Stimulated activated memory B cell treated with anti-CD40 and anti-IgM and Interleukin-4, amounts not matched to agents 10 μg/mL and 1 μg/mL and 100 μg/mL, for 72 hours (primary cell): ENCODE measurements at places on chromosomes 6 and 20.

GRCh38 chr6:156877126-156877863, 100.1 kb downstream of the ARID1B start:
- ATAC-seq, result no peak

DNA sequence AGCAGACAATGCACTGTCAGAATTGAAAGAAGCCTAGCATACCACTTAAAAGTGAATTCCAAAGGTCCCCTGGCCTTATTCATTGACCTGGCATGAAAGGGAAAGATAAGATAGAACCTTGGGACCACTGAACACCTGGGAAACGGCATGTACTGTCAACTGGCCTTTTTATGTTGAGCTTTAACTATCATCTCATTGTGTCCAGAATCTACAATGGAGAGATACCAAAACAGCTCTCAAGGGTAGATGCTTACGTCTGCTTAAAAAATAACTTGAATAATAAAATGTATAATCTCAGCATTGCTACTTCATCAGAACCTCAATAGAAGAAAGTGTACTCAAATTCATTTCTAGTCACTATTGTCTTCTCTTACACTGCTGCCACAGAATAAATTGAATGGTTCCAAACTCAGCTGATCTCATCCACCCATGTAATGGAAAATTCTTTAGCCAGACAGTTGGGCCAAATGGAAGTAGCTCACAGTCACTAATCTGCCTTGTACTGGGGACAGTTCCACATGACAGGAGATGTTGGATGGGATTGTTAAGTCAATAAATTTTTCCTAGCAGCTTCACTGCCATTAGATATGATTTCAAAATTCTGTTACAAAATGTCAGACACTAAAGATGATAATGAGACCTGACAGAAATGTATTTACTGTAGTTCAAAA, 93.8 kb downstream of the MLIP start:
- no peak for ATAC-seq

DNA sequence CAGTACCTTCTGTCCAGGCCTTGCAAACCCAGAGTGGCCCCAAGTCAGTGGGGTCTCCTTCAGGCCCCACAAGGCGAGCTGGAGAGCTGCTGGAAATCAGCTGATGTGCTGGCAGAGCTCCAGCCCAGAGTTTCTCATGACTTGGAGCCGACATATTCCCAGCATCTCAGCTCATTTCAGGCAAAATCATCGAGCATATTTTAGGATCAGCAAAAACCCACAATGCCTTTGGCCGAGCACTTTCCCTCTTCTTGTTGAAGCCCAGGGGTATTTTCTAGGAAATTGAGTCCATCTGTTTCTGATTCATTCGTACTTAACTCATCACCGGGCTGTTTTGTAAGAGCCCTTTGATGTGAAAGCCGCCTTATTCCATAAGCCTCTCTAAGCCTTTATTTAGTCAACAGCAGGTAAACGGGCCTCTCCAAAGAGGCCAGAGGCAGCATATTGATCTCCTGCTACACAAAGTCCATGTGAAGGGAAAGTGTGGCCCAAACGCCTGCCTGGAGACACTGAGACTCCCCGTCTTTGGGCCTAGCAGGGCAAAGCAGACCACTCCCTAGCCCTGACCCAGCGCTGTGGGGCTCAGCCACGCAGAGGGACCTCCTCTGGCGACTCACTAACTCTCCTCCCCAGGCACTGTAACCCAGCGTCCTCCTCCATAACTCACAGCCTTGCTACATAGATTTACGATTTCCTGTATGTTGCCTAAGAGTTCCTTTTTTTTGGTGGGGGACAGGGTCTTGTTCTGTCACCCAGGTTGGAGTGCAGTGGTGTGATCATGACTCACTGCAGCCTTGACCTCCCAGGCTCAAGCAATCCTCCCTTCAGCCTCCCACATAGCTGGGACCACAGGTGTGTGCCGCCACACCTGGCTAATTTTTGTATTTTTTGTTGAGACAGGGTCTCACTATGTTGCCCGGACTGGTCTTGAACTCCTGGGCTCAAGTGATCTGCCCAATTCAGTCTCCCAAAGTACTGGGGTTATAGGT, 12.1 kb upstream of the C20orf203 start:
- ATAC-seq, result no peak

GRCh38 chr6:6908121-6908520, 199.6 kb upstream of the RREB1 start:
- ATAC-seq, result no peak

GRCh38 chr6:106556368-106556960, 72.8 kb downstream of the RTN4IP1 start:
- no peak for ATAC-seq

- ATAC-seq, result no peak
Measured at GRCh38 chr6:55499591-55499990, 79.4 kb downstream of the HMGCLL1 start.

DNA sequence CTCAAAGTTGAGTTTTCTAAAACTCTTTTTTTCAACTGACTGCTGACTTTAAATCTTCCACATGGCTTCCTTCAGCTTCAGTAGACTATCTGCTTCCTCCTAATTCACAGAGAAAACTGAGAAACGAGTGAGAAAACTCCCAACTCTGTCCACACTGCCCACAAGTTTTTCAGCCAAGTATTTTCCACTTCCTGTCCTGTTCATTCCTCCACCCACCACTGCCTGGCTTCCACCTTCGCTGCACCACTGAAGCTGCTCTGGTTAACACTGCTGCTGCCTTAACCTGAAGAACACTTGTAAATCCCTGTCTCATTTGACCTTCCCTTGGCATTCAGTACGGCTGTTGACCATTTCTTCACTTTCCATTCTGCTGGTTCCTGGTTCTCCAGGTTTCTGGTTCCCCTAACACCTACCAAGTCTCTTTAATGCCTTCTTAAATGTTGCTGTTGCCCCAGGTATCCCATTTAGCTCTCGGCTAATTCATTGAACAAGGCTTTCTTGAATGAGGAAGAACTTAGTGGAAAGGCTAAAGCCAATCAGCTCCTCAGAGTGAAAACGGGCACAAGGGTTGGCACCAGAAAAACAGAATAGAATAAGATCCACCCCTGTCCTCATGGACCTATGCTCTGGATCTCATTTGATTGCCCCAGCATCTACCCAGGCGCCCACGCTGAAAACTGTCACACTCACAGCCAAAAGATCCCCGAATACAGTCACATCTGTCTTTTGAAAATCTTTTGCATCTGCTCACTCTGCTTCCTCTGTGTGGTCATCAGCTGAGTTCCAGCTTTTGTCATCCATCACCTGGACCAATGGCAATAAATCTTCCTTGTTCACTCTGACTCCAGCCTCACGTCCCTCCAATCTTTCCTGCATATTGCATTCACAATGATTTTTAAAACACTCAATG, 104.4 kb upstream of the TAB2 start:
- ATAC-seq, result peak; percentile 84

GRCh38 chr6:1962201-1962600, 283.2 kb downstream of the GMDS start:
- no peak for ATAC-seq

- peak; percentile 2 for ATAC-seq
Measured at GRCh38 chr6:127120023-127120786, 1.7 kb downstream of the RSPO3 start.
